ENCODE measurements at places on chromosomes 7 and 10.

GRCh38 chr10:79241990-79242619, 105.2 kb upstream of the PPIF start:
- no peak for DNase-seq

- DNase-seq = no peak
These were observed 104.9 kb upstream of the ACBD5 start for GRCh38 chr10:27345455-27345920.

DNA sequence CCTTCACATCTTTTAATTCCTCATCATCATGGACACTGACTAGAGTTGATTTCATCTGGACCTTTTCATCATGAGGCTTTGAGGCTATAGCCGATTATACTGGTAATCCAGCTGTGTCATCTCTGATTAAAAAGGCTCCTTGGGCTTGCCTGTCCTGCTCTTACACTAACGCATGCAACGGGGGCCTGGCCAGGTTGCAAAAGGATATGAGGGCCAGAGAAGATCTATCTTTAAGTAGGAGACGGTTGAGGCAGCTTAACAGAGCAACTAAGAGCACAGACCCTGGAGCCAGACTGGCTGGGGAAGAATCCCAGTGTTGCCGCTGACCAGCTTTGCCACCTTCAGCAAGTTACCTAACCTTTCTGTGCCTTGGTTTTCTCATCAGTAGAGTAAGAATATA, 211.5 kb downstream of the PTEN start:
- no peak for DNase-seq

DNA sequence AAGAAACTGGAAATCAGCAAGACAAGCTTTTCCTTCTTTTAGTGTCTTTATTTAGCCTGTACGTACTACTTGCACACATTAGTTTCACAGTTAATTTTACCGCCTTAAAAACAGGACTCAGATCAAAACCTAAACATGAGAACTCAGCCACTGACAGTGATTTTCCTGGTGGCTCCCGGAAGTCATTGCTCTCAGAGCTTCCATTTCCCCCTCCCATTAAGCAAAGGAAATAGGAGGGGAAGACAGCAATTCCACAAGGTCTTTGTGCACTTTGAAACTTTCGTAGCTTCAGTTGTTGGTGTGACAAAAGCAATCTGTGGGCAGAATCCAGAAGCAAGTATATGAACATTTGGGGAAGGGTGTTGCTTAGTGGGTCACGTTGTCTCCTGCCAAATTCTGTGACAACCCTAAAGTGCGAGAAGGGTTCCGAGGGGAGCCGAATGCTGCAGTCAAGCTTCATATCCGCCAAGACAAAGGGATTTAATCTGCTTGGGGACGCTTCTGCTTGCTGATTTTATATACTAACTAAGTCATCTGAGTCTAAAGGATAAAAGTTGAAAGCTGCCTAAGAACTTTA, 30.4 kb downstream of the FAM53B start:
- no peak for DNase-seq

DNA sequence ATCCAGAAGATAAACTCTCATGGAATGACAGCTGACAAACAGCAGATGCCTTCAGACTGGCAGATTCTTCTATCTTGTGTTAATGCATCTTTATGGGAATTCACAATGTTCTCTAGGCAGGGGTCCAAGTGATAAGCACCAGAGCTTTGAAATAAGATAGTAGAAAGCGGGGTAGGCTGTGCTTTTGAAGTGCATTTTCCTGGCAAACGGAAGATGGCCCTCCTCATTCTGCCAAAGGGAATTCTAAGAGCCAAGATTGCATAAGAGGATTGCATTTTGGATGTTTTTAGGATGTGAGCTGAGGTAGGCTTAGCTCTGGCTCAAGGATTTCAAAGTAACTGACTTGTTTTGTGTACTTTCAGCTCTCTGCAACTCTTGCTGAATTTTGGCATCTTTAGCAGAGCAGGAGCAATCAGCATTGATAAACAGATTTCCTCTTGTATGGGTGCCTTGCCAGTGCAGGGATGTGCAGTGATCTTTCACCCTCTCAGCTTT, 298.5 kb upstream of the KLF6 start:
- no peak for DNase-seq

DNA sequence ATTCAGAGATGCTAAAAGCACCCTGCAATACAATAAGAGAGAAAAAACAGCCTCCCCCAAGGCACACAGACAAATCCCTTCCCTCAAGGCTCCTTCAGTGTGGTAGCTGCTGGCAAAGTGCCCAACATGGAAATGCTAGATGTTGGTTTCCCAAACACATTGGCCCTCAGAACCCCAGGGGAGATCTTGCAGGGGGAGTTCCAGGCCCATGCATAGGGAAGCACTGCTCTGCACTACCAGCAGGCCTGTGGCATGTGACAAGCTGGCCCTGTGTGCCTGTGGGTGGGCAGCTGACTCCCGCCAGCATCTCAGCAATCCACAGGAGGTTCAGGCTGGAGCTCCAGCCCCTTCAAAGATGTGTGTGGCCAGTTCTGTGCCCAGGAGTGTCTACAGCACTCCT, 16.8 kb upstream of the CSGALNACT2 start:
- DNase-seq = no peak

DNA sequence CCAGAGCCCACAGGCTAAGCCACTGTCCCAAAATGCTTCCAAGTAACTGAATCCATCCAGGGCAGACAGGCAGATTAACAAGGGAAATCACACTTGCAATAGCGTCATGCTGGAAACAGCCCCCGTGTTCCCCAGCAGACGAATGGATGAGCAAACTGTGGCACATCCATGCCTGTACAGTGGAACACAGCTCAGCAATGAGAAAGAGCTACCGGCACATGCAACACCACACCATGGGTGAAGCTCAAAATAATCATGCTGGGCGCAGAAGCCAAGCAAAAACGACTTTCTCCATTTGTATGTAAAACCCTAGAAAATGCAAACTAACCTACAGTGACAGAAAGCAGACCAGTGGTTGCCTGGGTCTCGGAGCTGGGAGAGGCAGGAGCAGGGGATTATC, 153.1 kb downstream of the SLIT1 start:
- no peak for DNase-seq

DNA sequence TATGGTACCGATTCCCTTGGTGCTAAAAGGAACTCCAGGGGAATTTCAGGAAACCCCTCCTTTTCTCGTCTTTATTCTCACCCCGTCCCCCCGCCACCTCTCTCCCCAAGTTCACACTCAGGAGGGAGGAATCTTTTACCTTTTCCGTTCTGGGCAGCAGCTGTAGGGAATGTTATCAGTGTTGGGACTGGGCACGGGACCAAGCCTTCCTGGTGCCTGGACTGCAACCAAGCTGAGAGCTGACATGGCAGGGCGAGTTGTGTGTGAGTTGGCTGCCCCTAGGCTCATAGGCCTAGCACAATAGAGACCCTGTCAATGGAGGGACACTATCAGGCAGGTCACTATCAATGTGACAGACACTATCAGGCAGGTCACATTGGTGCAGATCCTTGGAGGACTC, 121.4 kb downstream of the TCF7L2 start:
- no peak for DNase-seq

DNA sequence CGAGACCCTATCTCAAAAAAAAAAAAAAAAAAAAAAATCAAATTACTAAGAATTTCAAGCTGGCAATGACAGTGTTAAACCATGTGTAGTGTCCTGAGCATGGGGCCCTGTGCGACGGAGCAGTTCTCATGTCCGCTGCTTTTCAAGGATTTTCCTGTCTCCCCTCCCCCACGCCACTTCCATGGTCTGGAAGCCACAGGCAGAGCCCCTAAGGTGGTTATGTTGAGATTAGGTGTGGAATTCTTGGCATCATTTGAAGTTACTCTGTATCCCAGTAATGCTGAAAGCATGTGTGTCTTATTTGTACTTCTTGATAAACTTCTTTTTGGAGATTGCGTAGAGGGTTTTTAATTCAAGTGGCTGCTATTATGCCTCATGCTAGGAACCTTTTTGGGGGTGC, 65.2 kb downstream of the PFKFB3 start:
- DNase-seq = no peak

- DNase-seq = no peak
These were observed 284.3 kb upstream of the KAT6B start for GRCh38 chr10:74542077-74542476.

DNA sequence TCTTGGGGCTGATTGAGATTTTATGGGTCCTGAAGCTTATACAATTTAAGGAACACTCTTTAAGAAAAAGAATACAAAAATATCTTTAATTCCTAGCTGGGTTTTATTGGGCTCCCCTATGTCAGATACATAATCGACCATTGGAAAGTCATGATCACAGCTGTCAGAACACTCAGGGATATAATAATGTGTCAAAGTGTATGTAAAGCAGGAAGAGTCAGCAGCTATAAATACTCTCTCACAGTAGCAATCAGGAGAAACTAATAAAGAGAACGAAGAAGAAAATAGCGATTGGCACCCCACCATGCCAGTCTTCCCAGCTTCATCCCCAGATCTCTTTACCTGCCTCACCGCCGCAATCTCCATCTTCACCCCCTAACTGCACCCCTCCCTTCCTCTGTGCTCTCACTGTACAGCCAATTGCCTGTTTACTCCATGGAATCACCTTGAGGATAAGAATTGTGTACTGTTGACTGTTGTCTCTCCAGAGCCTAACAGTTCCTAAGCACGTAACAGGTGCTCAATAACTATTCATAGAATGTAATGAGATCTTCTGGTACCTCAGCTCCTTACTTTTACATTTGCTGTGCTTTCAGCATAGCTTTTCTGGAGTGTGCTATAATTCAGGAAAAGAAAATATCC, 24.0 kb upstream of the WNT8B start:
- no peak for DNase-seq

- DNase-seq = no peak
These were observed 136.4 kb downstream of the CUBN start for GRCh38 chr10:16993186-16993585.

Measured in urinary bladder (tissue), 4 donors.